ENCODE measurements at places on chromosomes 6 and 20.

DNA sequence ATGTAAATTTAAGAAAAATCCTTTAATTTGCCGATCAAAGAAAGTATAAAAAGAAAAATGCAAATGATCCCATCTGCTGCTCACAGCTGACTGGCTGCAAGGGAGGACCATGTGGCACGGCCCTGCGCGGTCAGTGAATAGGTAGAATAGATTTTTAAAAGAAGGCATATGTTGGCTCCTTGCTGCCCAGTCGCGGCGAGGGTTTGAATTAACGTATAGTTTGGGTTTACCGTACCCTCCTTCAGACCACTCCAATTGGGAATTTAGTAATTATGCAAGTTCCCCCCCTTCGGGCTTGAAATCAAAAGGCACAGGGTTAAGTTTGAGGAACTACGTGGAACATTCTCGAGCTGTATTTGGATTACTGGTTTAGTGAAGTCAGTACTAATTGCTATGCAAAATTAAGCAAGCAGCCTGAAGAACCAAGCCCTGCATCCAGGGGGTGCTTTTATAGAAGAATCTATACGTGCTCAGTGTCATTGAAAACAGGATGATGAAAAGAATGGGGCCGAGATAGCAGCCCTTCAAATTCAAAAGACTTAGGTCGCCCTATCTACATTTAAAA lies 1.1 kb upstream of the BEND3 start:
- DNase-seq = no peak

- DNase-seq = no peak
Measured at GRCh38 chr6:148747471-148748165, 788 bp downstream of the UST start.

DNA sequence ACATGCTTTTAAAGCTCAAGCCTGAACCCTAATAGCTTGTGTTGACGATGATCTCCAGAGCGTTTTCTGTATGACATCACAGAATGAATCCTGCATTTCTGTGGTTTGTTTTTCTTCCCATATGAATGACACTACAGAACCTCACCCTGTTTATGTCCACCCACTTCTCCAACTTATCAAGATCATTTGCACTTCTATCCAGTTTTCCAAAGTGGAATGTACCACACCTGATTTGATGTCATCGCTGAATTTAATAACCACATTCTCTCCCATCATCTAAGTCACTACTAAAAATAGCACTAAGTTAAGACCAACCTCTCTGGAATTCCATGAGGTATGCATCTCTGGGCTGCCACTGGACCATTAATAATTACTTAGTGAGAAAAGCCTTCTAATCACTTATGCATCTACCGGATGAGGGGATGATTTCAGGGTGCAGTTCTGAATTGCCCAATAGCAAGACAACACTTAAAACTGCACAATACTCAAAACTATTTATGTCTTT lies 33.3 kb upstream of the CITED2 start:
- no peak for DNase-seq

DNA sequence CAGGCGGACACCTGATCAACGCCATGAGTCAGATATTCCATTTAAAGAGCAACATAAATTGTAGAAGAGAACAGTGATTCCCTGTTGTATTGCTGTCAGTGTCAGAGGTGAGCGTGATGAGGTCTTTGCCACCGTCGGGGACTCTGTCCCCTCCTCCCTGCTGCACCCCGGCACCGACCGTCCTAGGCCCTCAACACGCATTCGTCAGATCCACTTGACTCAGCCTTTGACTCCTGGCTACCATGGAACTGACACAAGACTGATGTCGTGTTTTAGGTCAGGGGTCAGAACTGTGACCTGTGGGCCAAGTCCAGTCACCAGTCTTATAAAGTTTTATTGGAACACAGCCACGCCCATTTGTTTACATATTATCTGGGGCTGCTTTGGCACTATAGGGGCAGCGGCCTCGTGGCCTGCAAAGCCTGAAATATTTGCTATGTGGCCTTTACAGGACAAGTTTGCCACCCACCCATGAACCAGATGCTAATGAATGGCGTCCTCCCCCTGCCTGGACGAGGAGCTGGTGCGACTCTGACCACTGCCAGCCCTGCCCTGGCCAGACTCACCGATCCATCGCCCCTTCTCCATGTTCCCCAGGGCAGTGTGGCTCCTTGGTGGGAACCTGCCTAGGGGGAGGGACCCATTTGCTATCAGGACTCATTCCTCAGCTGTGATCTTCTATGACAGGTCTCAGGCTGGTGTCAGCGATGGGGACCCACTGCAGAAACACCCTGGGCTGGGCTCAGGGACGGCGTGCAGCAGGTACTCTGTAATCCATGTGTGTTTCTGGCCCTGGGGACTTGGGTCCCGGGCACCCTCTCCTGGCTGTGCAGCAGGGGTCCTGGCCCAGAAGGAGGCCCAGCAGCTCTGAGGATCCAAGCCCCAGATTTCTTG lies 37.5 kb upstream of the PHACTR3 start:
- no peak for DNase-seq

GRCh38 chr6:144148886-144149285 lies 1.4 kb upstream of the STX11 start:
- no peak for DNase-seq

DNA sequence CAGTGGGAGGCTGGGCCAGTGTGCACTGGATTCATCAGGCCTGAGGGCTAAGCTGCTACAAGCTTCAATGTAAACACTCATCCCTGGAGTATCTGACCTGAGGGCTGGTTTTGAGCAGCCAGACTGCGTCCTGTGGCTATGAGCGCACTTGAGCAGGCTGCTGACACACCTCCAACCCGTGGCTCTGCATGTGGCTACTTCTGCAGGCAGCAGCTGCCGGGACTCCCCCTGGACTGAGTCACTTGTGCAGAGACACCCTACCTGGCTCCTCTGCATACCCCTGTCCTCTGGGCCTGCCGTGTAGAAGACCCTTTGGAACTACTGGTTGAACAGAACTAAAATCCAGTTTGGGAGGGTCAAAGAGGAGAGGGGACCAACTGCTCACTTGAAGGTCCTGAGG lies 172.0 kb downstream of the SCP2D1 start:
- DNase-seq = no peak

- DNase-seq = no peak
Measured at GRCh38 chr6:10609038-10609437, 85.4 kb downstream of the C6orf52 start.

DNA sequence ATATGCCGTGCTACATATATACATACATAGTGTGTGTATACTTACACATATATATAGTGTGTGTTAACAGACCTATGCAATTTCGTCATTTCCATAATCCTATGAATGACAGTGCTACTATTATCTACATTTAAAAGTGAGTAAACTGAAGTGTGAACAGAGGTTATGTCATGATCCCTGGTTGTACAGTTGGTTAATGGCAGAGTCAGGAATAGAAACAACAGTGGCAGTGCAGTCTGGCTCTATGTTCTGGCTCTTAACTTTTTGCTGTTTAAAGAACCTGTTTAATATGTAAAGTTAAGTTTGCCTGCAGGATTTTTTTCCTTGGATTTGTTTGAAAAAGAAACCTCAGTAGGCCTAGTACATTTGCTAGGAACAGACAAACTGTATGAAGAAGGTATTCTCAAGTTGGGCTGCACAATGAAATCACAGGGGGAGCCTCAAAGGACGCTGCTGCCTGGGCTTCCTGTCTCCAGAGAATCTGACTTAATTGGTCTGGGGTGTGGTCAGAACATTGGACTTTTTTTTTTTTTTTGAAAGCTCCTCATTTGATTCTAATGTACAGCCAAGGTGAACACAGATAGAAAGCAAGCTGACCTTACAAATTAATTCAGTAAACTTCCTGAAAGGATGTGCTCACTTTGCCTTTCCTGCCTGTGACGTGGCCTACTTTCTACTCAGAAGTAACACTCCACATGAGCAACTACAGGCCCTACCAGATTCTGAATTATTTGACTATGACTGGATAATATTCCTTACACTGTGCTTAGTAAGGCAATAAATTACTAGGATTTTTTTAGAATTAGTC lies 29.4 kb downstream of the PLCB1 start:
- no peak for DNase-seq

- DNase-seq = no peak
Measured at GRCh38 chr6:166618866-166619761, 7.9 kb downstream of the RPS6KA2 start.

DNA sequence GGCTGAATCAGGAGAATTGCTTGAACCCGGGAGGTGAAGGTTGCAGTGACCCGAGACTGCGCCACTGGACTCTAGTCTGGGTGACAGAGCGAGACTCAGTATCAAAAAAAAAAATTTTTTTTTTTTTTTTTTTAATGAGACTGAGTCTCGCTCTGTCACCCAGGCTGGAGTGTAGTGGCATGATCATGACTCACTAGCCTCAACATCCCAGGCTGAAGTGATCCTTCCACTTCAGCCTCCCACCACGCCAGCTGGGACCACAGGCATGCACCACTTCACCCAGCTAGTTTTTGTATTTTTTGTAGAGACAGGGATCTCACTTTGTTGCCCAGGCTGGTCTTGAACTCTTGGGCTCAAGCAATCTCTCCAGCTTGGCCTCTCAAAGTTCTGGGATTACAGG lies 53.3 kb downstream of the MYO6 start:
- no peak for DNase-seq

DNA sequence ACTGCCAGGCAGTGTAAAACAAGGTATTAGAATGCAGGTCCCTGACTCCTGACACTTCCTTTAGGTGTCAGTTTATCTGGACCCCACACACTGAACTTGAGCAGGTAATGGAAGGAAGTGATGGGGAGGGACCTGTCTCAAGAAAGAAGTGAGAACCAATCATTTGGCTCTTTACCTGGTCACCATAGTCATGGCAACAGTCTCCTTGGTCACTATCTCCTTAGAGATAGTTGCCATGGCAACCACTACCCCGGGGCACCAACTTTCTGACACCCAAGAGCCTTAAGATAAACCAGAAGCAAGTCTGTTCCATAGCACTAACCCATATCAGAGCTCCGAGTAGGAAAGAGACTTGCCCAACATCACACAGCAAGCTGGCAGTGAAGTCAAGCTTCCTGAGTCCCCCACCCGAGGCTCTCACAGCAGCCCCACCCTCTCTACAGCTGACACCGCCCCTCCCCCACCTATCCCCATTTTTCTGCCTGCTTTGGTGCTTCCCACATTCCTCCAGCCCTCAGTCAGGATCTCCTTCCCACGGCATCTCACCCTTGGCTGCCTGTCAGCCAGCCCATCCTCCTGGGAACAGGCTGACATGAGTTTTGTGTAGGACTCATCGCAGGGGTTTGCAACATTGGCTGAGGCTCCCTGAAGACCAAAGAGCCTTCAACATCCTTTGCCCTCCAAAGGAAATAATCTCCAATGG lies 16.3 kb upstream of the HM13 start:
- no peak for DNase-seq

- no peak for DNase-seq
Measured at GRCh38 chr20:63454731-63455567, 17.5 kb downstream of the KCNQ2 start.

Data from amygdala (tissue), 56 donors.